ENCODE measurements at places on chromosomes 1 and 21. TPM values are rescaled to one million over a fixed set of nuclear protein-coding genes. Genes with fewer than 3 reads are reported as not detected.

TEX38 gene
- total RNA-seq: not detected

HSF2BP gene
- total RNA-seq: 1.1 TPM

TMEM82 gene
- total RNA-seq: not detected

LRRC38 gene
- total RNA-seq: not detected

IL20 gene
- total RNA-seq: not detected

CR1L gene
- total RNA-seq: not detected

PIGP gene
- total RNA-seq: 4.2 TPM

ERICH3 gene
- total RNA-seq: not detected

NID1 gene
- total RNA-seq: 256 TPM

THEM5 gene
- total RNA-seq: not detected
